ENCODE measurements at places on chromosomes 2 and 18.

- peaks cover 11% of the 10 kb centered on the region for H3K27me3 ChIP-seq
- no peak for DNase-seq
- no peak overlapping the region for H3K4me3 ChIP-seq
- no peaks in the 10 kb centered on the region for H3K36me3 ChIP-seq
- no peak overlapping the region for H3K27ac ChIP-seq
These were observed 229.1 kb upstream of the RBBP8 start for GRCh38 chr18:22703883-22704585.

GRCh38 chr2:217609952-217610351, 392.8 kb downstream of the TNS1 start:
- no peak for DNase-seq
- peaks cover 34% of the 10 kb centered on the region for H3K4me1 ChIP-seq
- no peaks in the 10 kb centered on the region for H3K36me3 ChIP-seq
- no peaks in the 10 kb centered on the region for H3K27me3 ChIP-seq

- no peaks in the 10 kb centered on the region for H3K27me3 ChIP-seq
- H3K4me1 ChIP-seq = peaks cover 9% of the 10 kb centered on the region
- H3K36me3 ChIP-seq = no peaks in the 10 kb centered on the region
- H3K27ac ChIP-seq = no peak overlapping the region
These were observed 139.2 kb downstream of the NEDD4L start for GRCh38 chr18:58183226-58183625.

GRCh38 chr2:152120430-152120829, 21.6 kb upstream of the CACNB4 start:
- DNase-seq = no peak
- H3K27ac ChIP-seq = no peak overlapping the region
- no peaks in the 10 kb centered on the region for H3K27me3 ChIP-seq
- no peaks in the 10 kb centered on the region for H3K4me1 ChIP-seq
- no peak overlapping the region for H3K4me3 ChIP-seq

DNA sequence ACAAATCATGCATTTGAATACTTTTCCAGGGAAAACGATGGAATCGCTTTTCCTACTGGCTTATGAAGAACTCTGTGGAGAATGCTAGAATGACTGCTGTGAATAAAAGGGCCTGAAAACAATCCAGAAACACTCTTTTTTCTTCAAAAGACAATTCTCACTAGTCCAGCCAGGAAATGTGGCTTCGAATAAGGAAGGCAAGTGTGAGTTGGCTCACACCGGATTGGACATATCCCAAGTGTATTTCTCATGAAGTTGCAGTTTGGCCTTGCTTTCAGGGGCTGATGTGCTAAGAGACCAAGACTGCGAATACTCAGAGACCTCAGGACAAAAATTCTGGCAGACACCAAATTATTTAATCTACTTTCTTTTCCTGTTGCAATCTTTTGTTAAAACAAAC, 54.1 kb downstream of the FIGN start:
- no peaks in the 10 kb centered on the region for H3K4me1 ChIP-seq
- H3K4me3 ChIP-seq = no peak overlapping the region
- H3K27me3 ChIP-seq = no peaks in the 10 kb centered on the region
- no peak for DNase-seq
- H3K36me3 ChIP-seq = no peaks in the 10 kb centered on the region
- no peak overlapping the region for H3K27ac ChIP-seq
